Left kidney (tissue), 8 donors: ENCODE measurements at places on chromosomes 1 and 21.

DNA sequence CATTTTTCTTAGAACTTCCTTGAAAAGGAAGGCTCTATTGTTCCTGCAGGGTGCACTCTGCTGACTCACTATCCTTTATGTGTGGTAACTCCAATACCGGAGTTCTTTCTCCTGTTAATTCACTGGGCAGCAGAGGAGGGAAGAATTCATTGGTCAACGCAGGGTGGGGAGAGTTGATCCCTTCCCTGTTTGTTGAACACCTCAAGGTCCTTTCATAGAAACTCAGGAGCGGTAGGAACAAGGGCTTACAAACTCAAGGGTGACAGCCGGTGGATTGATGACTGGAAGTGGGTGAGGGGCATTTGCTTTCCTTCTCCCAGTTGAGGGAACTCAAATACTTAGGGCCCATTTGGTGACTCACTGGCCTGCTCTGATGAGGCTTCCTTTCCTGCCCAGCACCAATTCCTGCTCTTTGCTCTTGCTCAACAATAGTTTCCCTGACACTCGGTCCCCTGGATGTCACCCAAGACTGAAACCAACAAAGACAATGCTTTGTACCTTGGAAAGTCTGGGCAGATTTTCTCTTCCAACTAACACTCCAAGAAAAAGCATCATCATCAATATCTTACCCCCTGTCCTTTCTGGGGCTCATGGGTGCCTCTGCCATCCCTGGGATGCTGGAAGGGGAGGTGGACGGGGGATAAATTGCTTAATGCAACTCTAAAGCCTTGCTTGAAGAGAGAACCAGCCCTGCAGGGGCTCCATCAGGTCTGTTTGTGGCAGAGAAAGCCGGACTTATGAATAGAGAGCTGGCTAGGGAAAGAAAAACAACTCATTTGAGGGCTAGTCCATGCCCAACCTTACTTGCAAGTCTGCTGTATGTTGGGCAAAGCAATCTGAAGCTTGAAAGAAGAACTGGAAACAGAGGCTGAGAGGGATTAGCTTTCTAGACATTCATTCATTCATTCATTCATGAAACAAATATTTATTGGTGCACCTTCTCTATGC is 9.3 kb downstream of the SLC26A9 start:
- DNase-seq = no peak

DNA sequence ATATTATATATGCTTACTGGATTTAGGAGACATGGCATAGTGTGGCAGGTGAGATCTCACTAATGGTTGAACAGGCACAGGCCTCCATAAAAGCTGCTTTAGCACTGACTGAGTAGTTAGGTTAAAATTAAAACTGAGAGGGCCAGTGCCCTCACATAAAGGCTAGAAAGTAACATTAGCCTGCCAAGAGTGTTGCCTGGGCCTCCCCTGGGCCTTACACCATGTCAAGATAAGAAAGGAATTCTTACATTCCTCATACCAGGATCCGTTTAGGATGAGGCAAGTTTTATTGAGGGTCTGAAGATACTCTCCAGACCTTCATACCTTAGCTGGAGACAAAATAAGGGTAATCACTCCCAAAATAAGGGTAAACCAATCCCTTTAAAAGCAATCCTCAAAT is 1011.8 kb downstream of the PLA2G4A start:
- DNase-seq = no peak

GRCh38 chr1:214581785-214582184 is 21.2 kb upstream of the CENPF start:
- no peak for DNase-seq

- peak; percentile 1 for DNase-seq
Measured at GRCh38 chr21:28991861-28992525, 684 bp downstream of the LTN1 start.

DNA sequence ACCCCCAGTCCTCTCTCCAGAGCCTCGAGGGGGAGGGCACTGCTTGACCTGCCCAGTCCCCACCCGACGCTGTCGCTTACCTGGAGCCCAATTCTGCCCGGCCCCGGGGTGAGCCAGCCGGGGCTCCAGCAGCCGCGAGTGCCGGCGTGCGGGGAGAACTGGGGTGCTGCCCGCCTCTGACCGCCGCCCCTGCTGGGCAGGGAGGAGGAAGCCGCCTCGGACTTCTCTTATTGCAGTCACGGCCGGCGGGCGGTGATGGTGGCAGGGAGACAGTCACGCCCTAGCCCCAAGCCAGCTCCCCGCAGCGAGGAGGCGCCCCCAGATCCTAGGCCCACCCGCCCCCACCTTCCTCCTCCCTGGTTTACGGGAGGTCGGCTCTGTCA is at the start of gene FGR:
FGR (minus strand) TSS at position 201 of the 383 bp plus-strand sequence. CDS start 11,269 bp downstream, outside the sequence.
- no peak for DNase-seq

- DNase-seq = no peak
Measured at GRCh38 chr1:24742090-24742938, 2.9 kb upstream of the CLIC4 start.

DNA sequence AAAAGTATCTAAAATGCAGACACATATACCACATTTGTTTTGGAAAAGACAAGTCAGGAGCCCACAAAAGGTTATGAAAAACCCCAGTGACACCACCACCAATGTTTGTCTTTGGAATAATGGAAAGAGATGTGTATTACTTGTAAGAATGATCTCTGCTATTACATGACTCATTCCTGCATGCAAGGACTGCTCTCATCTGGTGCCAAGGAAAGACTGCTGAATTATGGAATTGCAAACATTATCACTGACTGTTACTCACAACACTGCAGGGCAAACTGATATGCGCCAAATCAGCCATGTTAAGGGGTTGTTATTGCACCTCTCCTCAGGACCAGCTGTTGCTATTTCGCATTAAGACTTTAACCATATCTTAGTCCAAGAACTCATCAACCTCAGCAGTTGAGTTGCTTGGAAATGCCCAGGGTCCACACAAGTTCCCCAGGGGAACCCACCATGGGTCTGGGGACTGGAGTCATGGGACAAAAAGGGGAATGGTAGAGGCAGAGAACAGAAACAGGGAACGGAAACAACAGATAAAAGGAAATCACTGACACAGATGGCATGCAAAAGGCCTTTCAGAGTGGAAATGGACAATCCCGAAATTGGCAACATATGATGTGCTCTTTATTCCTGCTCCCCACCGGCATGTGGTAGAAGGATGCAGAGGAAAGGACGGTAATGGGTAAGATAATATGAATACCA is 34.4 kb downstream of the CAPZB start:
- DNase-seq = no peak

DNA sequence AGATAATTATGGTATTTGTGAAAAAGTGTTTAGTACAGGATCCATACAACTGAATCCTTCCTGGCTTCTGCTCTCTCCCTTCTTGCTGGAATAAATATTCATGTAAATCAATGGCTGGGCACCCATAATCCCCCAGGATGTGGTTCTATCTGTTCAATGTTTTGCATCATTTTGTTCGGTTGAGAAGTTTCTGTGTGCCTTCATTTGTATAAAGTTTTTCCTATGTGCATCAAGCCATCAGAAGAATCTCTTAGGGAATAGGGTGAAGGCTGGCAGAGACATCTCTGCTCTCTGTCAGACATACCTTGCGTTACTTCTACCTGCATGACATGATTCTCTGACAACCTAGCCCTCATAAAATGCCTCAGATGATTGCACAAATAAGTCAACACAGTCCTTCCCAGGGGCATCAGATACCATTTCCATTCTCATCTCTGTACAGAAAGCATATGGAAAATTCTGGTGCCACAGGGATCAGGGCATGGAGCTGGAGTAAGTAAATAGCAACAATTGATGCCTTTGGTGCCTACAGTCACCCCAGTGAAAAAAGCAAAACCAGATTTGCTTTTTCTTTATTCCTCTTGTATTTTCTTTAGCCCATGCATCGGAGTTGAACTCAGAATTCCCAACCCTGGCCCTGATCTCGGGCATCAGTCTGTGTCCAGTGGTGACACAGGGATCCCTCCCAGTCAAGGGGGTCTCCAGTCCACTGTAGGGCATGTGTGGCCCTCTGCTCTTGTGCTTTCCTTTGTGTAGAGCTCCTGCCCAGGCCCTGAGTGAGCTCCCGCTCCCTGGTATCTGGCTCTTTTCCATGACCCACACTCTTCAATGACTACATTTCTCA is 39.7 kb upstream of the ATP1A1 start:
- DNase-seq = no peak

- no peak for DNase-seq
Measured at GRCh38 chr1:218426343-218426657, 81.2 kb downstream of the TGFB2 start.

DNA sequence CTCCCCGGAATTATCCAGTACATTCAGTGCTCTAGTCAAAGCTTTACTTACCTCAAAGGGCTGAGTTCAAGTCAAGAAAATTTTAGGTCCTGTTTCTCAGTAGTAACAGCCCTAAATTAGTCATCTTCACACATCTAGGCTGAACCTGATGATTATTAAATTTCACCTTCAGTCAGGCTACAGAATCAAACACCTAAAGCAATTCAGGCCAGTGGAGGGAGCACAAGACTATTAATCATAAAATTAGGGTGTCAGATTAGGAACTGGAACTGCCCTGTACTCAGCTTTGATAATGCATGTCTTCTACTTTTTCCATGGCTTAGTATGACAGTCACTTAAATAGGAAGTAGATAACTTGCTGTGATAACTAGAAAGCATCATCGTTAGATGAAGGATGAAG is 28.4 kb upstream of the BCAS2 start:
- DNase-seq = no peak

- DNase-seq = no peak
Measured at GRCh38 chr1:184595596-184595995, 159.1 kb downstream of the EDEM3 start.

DNA sequence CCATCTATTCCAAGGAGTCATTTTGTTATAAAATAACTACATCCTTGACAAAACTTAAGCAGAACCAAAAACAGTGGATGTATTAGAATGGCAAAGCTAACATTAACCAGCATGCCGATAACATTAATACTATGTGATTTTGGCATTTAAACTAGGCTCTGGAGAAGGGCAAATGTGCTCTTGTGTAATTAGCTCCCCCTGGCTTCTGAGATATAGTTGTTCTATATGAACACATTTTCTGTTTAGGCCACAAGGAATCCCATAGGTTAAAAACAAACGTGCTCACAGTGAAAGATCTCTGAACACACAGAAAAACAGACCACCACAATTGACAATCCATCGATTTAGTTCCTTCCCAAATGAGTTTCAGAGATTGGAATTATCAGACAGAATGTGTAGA is 57.4 kb upstream of the TARS2 start:
- DNase-seq = no peak

- no peak for DNase-seq
Measured at GRCh38 chr1:246104927-246105326, 402.2 kb downstream of the SMYD3 start.

GRCh38 chr1:37161171-37161570 is 126.9 kb upstream of the GRIK3 start:
- no peak for DNase-seq

DNA sequence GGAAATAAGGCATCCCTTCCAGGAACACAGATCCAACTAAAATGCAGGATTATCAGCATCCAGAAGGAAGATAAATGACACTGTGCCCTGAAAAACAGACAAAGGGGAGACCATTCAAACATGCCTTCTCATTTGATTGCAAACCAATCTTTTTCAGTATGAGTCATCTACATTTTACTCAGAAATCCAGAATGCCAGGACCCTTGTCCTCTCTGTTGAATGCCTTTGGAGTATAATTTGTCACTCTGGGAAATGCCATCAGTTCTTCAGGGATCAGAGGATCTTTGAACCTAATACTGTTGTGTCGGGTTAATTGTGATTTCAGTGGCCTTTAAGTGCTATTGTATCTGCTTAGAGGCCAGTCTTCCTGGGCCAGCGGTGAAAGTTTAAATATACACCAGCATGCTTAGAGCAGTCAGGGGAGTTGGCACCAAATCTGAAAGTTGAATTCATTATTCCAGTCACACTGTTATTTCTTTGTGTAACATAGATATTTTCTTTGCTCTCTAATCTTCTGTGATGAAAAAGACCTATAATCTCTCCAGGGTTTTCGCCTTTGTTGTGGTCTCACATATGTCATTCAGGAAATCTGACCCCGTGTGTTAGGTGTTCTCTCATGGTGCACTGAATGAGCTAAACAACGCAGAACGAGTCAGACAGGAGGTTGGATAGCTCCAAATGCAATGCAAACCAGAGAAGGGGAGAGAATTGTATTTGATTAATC is 364.8 kb upstream of the SGIP1 start:
- no peak for DNase-seq

GRCh38 chr1:43976045-43976444 is 1.3 kb downstream of the ATP6V0B start:
- no peak for DNase-seq

DNA sequence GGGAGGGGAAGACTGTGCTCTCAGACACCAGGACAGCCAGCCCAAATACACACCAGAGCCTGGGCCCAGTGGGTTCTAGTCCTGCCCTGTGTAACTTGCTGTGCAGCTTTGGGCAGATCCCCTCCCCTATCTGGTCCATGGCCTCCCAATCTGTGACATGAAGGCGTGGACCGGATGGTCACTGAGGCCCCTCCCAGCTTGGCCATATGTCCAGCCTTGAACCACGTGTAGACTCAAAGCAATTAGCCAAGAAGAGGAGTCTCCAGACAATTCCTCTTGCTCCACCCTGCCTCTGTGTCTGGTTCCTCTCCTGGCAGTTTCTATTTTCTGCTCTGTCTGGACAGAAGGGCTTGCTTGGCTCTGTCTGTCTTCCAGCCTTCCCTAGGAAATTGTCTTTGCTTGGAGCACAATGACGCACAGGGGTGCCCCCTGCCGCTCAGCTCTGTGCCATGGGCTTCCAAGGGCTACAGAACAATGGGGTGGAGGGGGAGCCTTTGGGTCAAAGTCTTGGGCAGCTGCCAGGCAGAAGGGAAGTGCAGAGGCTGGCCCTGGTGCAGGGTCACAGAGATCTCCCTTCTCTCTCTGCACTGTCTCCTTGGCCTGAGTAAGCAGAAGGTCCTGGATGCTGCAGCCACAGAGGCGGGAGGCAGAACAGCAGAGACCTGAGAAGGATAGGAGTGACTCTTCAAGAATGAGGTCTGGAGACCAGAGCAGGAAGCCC is 66.1 kb downstream of the TENT5C start:
- DNase-seq = peak; percentile 10

- no peak for DNase-seq
Measured at GRCh38 chr1:934991-935750, 11.4 kb downstream of the SAMD11 start.

- DNase-seq = no peak
Measured at GRCh38 chr1:201171063-201172036, 17.1 kb upstream of the TMEM9 start.

DNA sequence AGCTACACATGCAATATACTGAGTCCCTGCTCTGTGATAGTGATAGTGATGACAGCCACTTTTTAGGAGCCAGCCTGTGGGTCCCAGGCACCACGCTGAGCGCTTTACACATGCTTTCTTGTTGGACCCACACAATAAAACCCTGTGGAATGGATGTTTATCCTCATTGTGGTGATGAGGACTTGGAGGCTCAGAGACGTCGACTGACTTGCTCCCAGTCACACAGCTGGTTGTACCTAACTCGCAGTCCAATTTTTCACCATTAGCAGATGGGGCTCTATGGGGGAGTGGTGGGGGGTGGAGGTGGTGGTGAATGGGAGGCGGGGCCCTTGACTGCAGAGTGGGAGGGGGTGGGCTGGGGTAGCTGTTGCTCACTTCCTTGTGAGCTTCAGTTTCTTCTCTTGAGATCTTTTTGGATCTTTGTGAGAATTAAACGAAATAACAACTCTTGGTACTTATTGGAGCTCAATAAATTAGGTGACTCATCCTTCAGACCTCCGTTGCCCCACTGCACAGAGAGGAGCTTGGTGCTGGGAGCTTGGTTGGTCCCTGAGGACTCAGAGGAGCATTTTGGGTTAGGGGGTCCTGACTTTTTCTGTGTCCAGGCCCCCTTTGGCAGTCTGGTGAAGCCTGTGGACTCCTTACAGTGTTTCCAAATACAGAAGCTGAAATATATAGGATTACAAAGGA is 61.8 kb upstream of the CD1D start:
- no peak for DNase-seq

GRCh38 chr1:60589916-60590315 is 492.4 kb upstream of the NFIA start:
- DNase-seq = no peak
